ENCODE measurements at places on chromosomes 12 and 14.

DNA sequence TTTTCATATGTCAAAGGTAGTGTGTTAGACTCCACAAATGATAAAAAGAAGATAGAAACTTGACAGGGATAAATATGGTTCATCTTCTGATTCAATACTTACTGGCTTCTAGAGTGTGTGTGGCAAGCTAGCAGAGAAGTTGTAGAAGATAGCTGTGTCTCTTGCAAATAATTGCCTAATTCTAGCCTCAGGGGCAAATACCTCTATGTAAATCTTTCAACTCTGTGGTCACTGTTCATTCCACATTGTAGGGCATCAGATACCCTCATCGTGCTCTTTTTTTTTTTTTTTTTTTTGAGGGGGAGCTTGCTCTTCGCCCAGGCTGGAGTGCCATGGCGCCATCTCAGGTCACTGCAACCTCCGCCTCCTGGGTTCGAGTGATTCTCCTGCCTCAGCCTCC is 1.7 kb downstream of the OLR1 start:
- DNase-seq, result no peak

GRCh38 chr12:100576331-100577036 is 3.0 kb downstream of the GAS2L3 start:
- peak; percentile 69 for DNase-seq

- no peak for DNase-seq
Measured at GRCh38 chr12:68784015-68784414, 24.0 kb upstream of the MDM2 start.

DNA sequence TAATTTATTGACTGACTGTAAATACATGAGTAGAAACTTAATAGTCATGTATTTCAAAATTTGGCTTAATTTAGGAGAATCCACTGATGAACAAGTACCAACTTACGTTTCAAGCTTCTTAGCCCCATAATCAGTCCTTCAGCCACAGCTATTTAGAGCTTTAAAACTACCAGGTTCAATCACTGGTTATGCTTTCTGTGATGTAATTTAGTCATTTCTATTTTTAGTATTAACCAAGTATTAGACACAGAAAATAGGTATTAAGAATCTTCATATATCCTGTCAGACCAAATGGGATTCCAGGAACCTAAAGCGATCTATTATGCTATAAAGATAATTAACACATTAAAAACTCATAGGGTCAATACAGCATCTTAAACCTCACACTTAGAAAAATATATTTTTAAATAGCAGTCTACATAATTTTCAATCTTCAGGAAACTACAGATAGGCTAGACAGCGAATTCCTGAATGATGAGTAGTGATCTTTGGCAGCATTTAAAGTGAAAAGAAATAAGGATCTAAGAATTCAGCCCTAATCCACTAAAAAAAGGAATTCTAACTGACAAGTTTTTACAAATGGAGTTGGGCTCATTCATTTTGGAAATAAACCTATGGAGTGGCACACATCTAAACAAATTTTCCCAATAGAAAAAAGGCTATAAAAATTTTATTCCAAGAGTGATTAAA is 51.5 kb downstream of the ZC3H14 start:
- DNase-seq, result peak; percentile 82

DNA sequence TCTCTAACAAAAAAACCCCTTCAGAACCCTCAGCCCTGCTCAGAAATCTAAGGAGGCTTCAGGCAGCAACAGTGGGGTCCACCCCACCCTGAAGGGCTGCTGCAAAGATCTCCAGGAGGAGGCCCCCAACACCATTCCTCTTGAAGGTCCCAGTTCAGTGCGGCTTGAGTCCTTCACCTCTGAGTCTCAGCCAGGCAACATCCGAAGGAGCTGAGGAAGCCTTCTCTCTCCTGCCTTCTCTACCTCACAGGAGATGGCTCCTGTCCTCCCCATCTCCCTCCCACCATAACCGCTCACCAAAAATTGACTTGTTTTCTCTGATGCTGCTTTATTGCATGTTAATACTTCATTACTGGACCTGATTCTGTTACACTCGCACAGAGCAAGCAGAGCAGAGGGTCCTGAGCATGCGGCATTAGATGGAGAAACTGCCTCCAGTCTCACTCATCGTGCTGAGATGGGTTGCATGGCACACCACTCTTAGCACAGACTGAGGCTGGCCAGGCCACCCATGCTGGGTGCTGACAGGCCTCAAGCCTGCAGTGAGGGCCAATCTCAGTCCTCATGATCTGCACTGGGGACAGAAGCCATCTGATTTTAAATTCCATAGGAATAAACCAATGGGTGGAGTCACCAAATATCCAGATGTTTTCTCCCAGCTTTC is 224.8 kb downstream of the CACNA1C start:
- no peak for DNase-seq

DNA sequence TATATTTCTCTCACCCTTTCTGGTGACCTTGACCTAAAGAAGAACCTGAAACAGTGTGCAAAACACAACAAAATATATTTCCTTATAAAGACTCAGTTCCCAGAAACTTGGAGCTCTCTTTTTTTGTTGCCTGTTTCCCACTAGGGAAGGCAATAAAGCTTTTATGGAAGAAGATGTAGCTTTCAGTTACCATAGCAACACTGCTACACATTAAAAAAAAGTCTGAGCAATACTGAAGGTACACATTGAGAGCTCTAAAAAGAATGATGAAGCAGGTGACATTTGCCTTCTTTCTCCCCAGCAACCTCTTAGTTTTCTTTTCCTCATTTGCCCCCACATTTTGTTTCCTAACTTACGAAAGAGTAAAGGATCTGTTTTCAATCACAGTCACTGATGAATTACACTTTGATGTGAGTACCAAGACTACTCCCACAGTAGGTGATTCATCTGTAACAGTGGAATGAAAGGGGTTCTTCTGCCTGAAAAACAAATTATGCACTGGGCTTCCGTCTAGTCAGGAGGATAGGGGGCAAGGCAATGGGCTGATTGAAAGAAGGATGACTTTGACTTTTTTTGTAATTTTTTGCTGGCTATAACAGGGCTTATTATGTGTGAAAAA is 1.1 kb upstream of the CATSPERB start:
- DNase-seq, result peak; percentile 29

DNA sequence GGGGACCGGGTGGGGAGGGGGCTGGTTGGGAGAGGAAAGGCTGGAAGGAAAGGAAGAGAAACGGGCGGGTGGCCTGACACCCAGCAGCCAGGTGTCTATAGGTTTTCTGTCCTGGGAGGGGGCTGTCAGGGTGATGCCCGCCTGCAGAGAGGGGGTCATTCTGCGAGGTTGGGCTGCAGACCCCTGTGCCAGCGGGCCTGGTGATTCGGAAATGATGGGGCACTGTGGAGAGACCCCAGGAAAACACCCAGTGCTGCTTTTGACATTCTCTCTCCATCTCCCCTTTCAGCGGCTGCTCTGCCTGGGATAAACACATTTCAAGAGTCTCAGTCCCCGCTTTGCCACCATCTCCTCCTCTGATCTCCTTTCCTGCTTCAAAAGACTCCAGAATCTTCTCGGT is 168.5 kb upstream of the RTL1 start:
- DNase-seq, result no peak

GRCh38 chr14:33993246-33993645 is 42.4 kb upstream of the EGLN3 start:
- peak; percentile 17 for DNase-seq

GRCh38 chr12:55659486-55660385 is 23.0 kb downstream of the OR10P1 start:
- peak; percentile 15 for DNase-seq

GRCh38 chr14:51707327-51707726 is 55.6 kb downstream of the FRMD6 start:
- DNase-seq, result no peak

DNA sequence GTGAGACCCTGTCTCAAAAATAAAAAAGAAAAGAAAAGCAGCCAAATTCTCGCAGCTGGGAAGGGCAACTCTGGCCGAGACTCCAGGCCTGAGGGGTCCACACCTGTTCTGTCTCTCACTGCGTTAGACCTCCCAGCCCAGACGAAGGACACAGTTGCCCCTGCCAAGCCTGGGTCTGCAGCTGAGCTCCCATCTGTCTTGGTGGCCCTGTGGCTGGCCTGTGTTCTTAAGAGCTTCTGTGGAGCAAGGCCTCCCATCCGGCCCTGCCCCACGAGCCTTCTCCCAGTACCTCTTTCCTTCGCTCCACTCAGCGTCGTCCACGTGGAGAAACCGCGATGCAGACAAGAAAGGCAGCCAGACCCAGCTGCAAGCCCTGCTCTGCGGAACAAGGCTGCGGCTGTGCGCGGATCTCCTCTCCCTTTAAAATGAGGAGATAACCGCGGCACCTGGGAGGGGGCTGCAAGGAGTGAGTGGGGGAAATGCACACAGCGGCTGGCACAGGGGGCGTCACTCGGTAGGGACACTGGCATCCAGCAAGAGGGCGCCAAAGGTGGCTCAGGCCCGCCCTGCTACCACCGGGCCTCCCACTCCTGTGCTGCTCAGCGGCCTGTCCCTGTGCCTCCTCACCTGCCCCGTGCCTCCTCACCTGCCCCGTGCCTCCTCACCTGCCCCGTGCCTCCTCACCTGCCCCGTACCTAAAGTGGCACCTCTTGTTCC is 42.4 kb downstream of the LRRC74A start:
- DNase-seq, result no peak

DNA sequence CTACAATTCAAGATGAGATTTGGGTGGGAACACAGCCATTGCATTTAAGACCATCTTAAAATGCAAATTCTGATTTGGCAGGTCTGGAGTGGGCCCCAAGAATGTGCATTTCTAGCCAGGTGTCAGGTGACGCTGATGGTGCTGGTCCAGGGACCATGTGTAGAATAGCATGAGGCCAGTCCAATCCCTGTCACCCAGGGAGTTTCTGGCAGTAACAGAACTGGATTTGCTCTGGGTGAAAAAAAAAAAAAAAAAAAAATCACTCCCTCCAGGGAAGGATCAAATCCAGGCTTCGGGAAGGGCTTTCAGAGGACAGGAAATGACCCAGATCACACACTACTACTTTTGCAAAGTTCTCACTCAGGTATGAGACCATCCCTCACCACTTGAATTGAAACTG is 213.2 kb upstream of the NOS1 start:
- DNase-seq, result no peak

DNA sequence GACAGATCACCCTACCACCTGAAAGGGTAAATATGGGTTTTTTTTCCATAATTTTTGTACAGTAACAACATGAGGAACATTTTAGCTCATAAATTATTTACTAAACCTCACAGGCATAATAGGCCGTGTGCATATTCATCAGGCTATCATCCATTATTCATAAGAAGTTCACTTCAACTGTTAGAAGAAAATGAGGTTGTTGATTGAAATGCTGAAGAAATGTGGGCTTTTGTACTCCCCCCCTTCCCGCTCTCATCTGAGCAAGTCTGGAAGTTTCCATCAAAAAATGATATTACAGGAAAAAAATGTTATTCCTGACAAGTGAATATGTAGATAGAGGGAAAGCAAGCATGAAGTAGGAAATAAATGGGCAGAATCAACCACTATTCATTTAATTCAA is 7.9 kb upstream of the POU6F1 start:
- DNase-seq, result no peak

DNA sequence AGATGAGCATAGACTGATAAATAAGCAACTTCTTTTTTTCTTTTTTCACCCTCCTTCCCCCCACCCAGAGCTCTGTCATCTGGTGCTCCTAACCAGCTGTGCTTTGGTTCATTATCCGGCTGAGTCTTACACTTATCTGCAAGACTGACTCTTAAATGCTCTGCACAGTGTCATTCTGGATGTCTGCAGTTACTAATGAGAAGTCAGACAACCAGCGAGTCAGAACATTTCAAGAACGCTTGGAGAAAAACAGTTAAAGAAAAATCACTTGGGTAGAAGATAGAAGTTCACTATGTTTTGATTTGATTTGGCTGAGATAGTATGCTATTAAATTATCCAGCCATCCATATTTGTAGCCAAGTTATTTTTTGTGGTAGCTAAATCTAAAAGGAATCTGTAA is 328.9 kb upstream of the PRICKLE1 start:
- DNase-seq, result no peak

GRCh38 chr12:101954676-101955075 is 77.3 kb downstream of the DRAM1 start:
- DNase-seq, result no peak

DNA sequence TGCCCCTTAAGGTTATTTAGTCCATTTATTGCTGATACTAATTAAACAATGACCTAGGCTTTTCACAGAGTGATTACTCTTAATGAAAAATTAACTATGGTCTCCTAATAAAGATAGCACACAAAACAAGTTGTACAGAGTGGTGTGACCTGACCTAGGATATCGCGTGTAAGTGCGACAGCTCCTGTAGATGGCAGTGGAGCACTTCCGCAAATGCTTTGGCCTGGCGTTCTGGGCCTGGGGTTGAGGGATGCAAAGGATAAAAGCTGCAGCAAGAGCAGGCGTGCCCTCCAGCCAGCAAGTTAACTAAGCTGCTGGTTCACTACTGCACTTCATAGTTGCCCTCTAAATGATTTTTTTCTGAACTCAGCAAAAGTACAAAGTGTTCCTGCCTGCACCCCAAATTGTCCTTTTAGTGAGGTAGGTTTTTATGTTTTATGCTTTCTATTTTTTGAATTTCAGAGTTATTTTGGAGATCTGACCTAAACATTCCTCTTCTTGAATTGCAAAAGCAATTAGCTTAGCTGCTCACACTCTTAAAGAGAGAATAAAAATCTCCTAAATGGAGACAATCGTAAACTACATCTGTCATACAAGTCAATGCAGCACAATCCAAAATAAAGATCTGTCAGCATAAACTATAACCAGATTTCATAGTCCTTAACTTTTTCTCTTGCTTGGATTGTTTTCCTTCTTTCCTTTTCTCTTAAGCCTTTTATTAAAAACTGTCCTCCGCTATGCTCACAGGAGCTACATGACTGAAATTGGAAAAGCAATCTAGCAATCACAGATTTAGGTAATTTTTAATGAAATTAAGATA is 379.6 kb downstream of the LRIG3 start:
- peak; percentile 89 for DNase-seq

- no peak for DNase-seq
Measured at GRCh38 chr12:31603546-31604009, 12.6 kb upstream of the DENND5B start.

DNA sequence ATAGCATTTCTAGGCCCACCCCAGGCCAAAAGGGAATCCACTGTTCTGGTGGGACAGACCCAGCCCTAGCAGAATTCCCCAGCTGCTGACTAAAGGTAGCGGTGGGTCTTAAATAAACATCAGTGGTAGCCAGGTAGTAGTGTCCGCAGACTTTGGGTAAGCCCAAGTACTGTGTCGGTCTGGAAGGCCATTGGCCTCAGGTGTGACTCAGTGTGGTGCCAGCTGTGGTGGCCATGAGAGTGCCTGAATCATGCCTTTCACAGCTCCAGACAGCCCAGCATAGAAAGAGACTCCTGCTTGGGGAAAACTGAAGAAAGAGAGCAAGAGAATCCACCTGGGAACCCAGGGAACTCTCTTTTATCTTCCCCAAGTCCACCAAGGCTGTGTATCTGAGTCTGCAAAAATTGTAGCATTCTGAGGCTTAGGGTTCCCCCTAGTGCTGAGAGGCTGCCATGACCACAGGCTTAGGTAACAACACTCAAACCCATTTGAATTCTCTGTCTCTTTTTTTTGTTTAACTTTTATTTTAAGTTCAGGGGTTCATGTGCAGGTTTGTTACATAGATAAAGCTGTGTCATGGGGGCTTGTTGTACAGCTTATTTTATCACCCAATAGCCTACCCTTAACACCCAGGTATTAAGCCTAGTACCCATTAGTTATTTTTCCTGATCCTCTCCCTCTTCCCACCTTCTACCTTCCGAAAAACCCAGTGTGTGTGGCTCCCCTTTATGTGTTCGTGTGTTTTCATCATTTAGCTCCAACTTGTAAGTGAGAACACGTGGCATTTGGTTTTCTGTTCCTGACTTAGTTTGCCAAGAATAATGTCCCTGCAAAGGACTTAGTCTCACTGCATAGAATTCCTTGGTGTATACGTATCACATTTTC is 16.7 kb upstream of the CD163L1 start:
- peak; percentile 44 for DNase-seq

GRCh38 chr12:104505095-104505818 is 48.5 kb downstream of the CHST11 start:
- DNase-seq, result no peak
